ENCODE measurements at places on chromosomes 16 and 17.
A peak's percentile ranks its signal among the peaks of the same experiment; 100 is the strongest.

DNA sequence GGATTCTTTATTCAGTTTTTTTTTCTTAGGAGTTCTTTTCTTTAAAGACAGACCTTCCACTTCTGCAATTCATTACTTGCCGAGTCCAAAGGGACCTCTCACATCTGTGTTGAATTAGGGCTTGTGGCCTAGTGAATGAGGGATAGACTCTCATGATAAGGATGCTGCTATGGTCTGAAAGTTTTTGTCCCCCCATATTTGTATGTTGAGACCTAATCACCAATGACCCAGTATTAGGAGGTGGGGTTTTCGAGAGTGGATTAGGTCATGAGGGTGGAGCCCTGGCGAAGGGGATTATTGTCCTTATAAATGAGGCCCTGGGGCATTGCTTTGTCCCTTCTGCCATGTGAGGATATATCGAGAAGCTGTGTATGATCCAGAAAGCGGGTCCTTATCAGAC lies 9.5 kb downstream of the KRT12 start:
- no peak for DNase-seq

GRCh38 chr16:86403541-86404163 lies 106.7 kb upstream of the FOXF1 start:
- no peak for DNase-seq

- DNase-seq = no peak
Observed at GRCh38 chr16:7321661-7322060, 11.0 kb upstream of the RBFOX1 start.

DNA sequence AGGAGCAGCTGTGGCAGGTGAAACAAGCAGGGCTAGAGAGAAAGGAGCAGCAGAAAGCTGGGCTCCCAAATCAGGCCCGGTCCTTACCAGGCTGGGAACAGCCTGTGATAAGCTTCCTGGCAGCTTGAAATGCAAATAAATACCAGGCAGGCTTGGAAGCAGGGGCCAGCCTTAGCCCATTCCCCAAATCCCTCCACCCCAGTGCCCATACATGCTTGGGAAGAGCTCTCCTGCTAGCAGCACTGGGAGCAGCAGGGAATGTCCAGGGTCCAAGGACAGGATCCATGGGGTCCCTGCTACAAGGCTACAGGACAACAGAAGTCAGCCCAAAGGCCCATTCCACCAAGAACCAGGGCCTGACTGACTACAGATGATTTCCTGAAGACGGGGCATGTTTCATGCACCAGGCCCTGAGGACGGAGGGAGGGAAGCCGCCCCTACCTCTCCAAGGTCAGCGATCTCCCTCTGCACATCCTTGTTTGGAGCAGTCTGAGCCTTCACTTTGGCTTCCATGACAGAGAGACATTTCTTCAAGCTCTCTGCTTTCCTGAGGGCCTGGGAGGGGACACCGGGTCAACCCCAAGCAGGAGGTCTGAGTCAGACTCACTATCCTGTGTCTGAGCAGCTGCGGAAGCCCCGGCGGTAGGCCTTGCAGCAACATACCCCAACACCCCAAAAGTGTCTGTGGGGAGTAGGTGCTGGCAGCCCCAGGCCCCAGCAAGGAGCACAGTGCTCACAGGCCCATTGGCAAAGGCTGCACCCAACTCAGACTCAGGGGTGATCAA lies 2.6 kb upstream of the EXOSC6 start:
- DNase-seq = no peak

DNA sequence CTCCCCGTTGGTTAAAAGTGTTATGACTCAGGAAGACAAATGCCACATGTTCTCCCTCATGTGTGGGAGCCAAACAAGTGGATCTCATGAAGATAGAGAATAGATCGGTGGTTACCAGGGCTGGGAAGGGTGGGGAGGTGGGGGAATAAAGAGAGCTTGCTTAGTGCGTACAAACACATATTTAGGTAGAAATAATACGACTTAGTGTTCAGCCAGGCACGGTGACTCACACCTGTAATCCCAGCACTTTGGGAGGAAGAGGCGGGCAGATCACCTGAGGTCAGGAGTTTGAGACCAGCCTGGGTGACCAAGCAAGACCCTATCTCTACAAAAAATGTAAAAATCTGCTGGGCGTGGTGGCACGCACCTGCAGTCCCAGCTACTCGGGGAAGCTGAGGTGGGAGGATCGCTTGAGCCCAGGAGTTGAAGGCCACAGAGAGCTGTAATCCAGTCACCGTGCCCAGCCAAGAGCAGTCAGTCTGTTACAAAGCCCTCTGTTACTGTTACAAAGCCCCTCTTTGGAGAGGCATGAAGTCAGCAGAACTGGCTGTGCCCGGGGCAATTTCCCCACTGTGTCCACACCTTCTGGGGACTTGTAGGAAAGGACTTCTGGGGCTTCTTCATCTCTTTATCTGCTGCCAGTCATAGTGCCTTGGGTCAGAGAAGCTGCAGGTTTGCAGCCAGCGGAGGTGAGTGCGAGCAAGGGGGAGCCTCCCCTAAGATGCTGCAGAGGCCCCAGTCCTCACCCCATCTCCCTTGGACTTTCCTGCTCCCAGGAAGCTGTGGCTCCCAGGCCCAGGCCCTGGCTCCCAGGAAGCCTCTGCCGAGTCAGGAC lies 4.3 kb upstream of the ALDH3A1 start:
- DNase-seq = no peak

GRCh38 chr16:49455181-49455990 lies 81.8 kb downstream of the C16orf78 start:
- DNase-seq = no peak

- no peak for DNase-seq
Observed at GRCh38 chr17:39608142-39608981, 642 bp upstream of the NEUROD2 start.

DNA sequence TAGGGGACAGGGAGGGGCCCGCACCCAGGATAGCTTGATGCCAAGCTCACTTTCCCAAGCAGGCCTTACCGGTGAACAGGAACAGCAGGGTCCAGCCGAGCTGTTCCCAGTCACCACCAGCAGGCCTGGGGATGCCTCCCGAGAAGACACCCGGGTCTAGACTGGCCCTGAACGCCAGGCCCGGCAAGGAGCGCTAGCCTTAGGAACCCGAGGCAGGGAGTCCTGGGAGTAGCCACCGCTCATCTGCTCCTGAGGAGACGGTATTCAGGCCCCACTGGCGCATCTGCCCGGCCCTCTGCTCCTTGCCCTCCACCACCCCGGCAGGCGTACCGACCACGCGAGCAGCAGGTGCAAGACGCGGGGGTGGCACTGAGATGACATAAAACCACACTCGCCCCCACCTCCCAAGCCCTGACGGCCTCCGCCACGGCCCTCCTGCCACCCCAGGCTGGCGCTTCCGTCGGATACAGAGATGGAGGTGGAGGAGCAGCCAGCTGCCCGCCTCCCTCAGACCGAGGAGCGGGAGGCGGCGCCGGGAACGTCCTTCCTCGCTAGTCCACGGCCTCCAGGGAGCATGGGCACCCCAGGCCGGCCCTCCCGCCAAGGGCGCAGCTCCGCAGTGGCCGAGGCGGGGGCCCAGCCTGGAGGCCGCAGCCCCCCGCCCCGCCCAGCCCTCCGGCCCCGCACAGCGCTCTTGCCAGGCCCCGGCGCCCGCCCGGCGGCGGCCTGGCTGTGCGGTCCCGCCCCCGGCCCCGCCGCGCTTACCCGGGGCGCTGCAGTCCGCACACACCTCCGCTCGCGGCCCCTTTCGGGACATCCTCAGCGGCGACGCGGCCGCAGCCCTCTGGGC lies 661 bp downstream of the GIT1 start:
- no peak for DNase-seq

GRCh38 chr17:67594115-67594880 lies 123.4 kb upstream of the NOL11 start:
- DNase-seq = peak; percentile 38

- no peak for DNase-seq
Observed at GRCh38 chr16:13864689-13865088, 55.3 kb upstream of the ERCC4 start.

DNA sequence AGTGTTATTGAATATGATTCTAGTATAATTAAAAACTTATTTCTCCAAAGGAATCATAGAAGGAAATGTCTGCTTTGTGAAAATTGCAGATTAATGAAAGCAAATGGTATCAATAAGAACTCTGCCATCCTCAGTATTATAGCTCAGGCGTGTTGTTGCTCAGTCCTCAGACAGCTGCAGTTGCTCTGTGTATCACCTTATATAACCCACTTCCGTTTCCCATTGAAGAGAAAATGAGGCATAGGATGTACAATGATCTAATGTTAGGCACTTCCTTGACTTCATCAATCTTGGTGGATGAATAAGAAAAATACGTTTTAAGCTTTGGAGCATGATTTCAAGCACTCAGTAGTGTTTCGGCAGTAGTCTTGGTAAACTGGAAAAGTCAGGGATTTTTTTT lies 14.1 kb downstream of the MFSD11 start:
- no peak for DNase-seq

GRCh38 chr16:73480381-73480780 lies 432.5 kb upstream of the ZFHX3 start:
- no peak for DNase-seq

DNA sequence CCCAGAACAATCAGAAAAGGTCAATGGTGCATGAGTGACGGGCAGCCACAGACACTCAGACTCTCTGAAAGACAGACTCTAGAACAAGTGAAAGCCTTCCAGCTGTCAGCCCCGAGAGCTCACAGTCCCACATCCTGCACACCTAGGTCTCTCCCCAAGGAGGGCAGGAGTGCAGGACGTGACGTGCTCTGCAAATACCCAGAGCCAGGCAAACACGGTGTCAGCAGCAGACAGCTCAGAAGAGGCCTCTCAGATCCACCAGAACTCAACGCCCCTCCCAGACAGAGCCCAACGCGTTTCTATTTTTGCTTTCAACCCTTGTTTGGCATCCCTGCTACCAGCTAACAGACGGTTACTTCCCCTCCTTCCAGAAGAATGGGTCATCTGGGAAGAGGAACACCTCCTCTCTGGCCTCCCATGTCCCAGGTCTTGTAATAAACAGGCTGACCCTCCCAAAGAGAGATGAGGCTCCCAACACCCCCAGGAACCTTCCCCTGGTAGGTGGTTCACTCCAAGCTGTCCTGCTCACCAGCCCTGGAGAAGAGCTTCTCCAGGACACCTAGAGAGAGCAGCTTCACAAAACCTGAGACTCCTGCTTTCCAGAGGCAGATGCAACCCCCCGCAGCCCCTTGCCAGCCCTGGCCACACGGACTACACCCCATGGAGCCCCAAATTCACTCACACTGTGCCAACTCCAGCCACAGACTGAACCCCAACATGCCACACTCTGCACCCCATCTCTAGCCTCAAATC lies 7.6 kb downstream of the PITPNM3 start:
- peak; percentile 59 for DNase-seq

Measured in GM20000 (cell line).